Hematopoietic multipotent progenitor cell treated with erythropoietin and hydrocortisone succinate and interleukin-3 and kit ligand, for 17 days (in vitro differentiated cells): ENCODE measurements at places on chromosomes 4 and X.

- peak; percentile 6 for DNase-seq
Measured at GRCh38 chr4:2007804-2008670, 737 bp downstream of the NELFA start.

DNA sequence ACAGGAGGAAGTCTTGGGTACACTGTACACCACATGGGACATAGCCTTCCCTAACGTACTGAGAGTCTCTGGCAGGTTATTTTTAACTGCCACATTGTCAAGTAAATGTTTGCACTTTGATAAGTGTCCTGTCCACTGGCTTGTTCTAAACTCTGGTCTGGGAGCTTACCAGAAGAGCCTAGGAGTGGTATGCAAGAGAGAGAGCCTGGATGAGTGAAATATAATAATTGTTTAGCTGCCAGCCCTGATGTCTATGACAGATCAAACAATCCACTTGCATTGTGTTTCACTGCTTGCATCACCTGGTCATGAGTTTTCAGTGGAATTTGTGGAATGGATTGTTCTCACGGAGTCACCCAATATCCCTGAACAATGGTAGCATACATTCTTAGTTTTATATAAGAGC is 91.6 kb downstream of the SHROOM3 start:
- DNase-seq, result no peak

- DNase-seq, result no peak
Measured at GRCh38 chr4:99934891-99935290, 11.5 kb downstream of the DNAJB14 start.

DNA sequence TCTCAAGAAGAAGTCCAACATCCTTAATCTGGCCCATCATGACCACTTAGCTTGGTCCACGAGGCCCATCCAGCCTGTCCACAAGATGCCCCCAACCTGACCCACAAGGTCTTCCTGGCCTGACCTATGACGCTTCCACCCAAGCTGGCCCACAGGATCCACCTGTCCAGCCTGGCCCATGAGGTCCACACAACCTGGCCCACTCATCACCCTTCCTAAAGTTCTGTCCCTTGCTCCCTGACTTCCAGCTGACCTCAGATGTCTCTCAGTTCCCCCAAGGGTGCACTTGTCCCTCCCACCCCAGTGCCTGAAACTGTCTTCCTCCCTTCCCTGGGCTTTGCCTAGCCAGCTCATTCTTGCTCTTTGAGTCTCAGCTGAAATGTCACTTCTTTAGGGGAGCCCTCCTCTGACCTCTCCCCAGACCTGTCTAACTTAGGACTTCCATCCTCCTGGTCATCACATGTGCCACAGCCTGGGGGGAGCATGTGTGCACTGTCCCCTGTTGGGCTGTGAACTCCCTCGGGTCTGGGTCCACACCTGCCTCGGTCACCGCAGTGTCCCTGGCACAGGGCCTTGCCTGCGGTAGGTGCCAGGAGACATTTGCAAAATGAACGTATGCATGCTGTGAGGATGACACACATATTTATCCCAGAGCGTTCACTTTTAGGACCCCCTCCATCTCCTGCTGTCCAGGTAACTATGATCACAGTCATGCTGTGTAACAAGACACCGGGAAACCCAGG is 61.7 kb downstream of the EVC start:
- DNase-seq, result no peak

GRCh38 chrX:2642146-2642545 is 48.9 kb upstream of the CD99 start:
- DNase-seq, result no peak

- no peak for DNase-seq
Measured at GRCh38 chr4:126526335-126526734, 1106.4 kb upstream of the INTU start.

DNA sequence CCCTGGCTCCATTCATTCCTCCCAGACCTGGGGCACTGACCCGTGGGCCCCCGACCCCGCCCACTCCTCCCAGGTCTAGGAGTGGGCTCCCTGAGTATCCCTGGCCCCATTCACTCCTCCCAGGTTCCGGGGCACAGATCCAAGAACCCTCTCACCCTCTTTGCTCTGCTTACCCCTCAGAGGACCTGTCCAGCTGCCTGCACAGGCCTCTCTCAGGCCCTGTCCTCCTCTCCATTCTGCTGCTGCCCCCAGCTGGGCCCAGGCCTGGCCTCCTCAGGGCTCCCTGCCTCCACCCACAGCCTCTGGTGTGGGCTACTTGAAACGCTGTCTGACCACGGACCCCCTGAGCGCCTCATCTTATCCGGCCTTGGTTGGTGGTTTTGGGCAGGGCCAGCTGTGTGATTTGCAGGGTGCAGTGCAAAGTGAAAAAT is 217.7 kb upstream of the PSAPL1 start:
- DNase-seq, result no peak

GRCh38 chrX:126164689-126165400 is 1.2 kb downstream of the DCAF12L2 start:
- DNase-seq, result no peak

DNA sequence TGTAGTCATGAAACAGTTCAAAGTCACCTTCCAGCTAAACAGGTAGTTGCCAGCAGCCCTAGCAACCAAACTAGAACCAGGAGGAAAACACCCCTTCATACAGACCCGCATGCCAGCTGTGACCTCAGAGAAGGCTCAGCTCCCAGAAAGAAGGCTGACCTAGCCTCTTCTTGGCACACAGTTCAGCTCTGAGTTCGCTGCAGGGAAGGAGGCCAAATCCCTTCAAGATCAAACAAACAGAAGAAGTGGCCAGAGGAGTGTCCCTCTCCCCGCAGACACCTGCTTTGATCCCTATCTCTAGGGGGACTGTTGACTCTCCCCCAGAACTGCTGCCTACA is 56.0 kb downstream of the HADH start:
- no peak for DNase-seq

GRCh38 chr4:81466841-81467671 is 4.7 kb downstream of the RASGEF1B start:
- DNase-seq, result peak; percentile 89

- no peak for DNase-seq
Measured at GRCh38 chrX:97027384-97027922, 143.7 kb downstream of the RPA4 start.

GRCh38 chr4:120009731-120010130 is 56.9 kb downstream of the MAD2L1 start:
- DNase-seq, result no peak

DNA sequence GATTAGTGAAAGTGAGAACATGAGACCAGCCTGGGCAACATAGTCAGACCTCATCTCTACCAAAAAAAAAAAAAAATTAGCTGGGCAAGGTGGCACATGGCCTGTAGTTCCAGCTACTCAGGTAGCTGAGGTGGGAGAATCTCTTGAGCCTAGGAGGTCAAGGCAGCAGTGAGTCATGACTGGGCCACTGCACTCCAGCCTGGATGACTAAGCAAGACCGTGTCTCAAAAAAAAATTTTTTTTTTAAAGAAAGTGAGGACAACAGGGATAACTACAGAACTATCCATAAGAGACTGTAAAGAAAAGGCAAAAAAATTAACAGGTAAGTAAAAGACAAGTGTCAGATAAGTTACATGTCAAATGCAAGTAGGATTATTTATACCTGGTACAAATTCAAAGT is 13.5 kb upstream of the SPP1 start:
- DNase-seq, result no peak

DNA sequence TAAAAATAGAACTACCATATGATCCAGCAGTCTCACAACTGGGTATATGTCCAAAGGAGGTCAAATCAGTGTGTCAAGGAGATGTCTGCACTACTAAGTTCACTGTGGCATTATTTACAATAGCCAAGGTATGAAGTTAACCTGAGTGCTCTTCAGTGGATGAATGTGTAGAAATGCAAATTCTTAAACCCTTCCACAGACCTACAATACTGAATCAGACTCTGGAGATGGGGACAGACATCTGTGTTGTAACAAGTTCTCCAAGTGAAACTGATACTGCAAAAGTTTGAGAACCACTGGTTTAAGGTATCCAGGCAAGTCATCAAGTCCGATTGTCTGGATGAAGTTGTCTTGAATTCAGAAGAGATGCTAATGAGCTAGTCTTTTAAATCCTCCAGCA is 38.5 kb downstream of the SMAD1 start:
- DNase-seq, result no peak

- no peak for DNase-seq
Measured at GRCh38 chrX:38363046-38363445, 10.6 kb downstream of the OTC start.

- no peak for DNase-seq
Measured at GRCh38 chr4:40719008-40719623, 30.6 kb upstream of the NSUN7 start.

GRCh38 chrX:17846045-17846444 is 15.1 kb downstream of the RAI2 start:
- no peak for DNase-seq

DNA sequence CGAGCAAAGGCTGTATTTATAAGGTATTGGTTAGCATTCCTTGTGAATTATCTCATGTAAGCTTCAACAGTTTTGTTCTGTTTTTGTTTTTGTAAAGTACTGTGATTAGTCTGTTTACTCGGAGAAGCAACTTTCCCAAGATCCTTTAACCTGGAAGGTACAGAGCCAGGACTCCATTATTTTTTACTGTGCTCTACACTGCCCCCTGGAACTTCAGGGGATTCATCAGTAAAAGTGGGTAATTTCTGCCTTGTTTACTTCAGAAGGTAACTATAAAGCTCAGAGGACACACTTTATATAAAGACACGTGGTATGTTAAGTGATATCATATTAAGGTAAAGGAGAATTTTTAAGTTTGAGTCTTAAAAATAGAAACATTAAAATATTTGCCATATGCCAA is 124.9 kb downstream of the IQCM start:
- no peak for DNase-seq

- no peak for DNase-seq
Measured at GRCh38 chr4:136709897-136710296, 822.4 kb downstream of the PCDH18 start.

DNA sequence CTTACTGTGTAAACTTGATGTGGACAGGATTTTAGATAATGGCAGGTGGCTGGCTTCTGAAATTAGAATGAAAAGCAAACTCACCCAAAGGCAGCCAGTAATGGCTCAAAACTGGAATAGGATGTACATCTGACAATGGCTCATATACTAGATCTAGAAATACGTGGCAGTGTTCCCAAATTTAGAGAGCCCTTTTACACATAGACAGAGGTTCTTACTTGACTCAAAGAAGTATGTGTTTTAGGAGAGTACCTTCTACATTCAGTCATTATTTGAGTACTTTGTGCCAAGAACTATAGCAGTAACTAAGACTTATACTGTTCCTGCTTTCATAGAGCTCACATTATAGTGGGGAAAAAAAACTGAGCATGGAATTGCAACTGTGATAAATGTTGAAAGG is 48.0 kb downstream of the UBE2K start:
- no peak for DNase-seq

GRCh38 chrX:133249266-133250058 is 31.3 kb upstream of the TFDP3 start:
- DNase-seq, result no peak

GRCh38 chr4:81307991-81308390 is 93.0 kb upstream of the PRKG2 start:
- no peak for DNase-seq

DNA sequence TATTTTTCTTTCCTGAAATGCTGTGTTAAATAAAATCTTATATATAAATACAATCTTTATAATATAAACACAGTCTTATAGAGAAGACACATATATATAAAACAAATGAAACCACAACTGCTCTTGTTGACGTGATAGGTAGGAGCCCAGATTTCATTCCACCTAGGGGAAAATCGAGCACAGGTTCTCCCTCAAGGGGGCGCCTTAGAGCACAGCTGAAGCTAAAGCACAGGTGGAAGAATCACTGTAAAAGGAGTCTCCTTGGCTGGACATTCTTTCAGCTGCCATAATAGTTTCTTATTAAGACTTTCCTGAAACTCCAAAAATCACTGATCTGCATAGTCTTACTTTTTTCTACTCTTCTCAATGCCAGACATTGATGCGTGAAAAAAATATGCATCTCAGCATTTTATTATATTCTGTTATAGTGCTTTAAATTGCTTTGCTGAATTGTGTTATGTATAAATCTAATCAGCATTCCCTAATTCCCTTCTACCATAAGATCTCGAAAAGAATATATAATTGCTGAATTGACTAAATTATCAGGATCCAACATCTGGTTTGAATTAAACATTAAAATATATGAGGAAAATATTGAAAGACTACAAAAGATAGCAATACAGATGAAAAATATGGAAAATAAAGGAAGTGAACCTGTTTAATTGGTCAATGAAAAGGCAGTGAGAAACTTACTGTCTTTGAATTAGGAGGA is 25.5 kb upstream of the RXFP1 start:
- peak; percentile 48 for DNase-seq

GRCh38 chr4:17664755-17665154 is 50.3 kb downstream of the MED28 start:
- DNase-seq, result no peak

GRCh38 chr4:68358988-68359387 is 9.1 kb upstream of the YTHDC1 start:
- no peak for DNase-seq

- no peak for DNase-seq
Measured at GRCh38 chr4:157280673-157281072, 60.1 kb downstream of the GRIA2 start.

GRCh38 chrX:11687157-11687556 is 21.4 kb upstream of the ARHGAP6 start:
- no peak for DNase-seq

DNA sequence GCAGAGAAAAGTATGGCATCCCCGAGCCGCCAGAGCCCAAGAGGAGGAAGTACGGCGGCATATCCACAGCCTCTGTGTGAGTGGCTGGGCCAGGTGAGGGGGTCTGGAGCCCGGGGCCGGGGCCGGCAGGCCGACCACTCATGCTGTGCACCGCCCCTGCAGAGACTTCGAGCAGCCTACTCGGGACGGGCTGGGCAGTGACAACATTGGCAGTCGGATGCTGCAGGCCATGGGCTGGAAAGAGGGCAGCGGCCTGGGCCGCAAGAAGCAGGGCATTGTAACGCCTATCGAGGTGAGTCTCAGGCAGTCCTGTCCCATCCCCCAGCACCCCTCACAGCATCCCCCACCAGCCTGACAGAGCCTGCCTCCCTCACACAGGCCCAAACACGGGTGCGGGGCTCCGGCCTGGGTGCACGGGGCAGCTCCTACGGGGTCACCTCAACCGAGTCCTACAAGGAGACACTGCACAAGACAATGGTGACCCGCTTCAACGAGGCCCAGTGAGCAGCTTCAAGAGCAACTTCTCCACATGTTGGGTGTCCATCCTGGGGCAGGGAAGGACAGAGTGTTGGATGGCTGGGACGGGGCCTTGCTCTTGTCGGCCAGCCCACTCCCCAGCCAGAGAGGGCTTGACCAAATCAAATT is 7.4 kb upstream of the UBA1 start:
- DNase-seq, result no peak

DNA sequence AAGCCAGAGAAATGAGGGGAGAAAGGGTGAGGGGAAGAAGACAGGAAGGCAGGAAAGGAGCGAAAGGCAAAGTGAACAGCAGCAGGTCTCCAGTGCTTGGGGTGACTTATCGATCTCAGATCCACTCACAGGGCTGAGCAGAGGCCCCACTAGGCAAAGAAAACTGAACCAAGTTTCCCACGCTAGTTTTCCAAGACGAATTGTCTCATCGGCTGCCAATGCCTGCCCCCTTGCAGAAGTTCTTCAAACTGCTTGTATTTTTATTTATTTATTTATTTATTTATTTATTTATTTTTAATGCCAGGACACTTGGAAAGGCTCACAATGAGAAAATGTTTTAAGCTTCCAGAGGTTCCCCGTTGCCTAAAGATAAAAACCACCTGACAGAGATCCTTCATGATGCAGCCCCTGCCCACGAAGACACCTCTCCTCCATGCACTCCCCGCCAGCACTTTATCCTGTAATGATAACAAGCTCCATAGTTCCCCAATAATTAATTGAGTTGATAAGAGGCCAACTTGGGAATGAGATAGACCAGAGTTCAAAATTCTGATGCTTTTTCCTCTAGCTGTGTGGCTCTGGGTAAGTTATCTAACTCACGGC is 43.2 kb downstream of the QDPR start:
- peak; percentile 21 for DNase-seq
